ENCODE measurements at places on chromosomes 6 and 20.

GRCh38 chr6:135104199-135104598 is 49.6 kb upstream of the HBS1L start:
- no peak for DNase-seq

DNA sequence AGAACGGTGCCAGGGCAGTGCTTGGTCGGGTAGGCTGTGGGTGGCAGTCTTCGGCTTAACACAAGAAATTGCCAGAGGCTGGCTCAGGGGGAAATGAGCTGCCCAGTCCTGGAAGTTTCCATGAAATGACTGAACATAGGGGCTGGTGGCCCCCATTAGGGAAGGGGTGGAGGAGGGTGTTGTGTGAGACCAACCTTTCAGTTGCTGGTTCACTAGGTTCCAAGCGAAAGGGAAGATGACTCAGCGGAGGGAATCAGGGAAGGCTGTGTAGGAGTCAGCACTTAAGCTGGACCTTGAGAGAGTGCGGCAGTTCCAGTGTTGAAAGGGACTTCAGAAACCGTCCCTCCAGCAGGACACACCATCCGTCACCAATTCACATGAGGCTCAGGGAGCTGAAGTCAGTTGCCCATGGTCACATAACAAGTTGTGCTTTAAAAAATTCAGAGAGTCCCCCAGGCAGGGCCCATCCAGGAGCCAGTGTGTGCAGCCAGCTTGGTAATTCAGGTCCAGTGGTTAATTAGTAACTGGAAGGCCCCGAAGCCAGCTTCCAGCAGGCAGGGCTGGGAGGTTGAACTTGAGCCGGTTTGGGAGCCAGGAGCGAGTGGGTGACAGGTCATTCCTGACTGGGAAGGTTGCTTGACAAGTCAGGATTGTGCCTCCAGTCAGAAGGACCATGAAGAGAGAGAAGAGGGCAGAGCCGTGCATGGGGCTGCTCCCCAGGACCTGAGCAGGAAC is at the start of gene SGK2:
TSS of gene SGK2 (plus strand) at position 616 of the 735 bp plus-strand sequence. CDS start 7,469 bp downstream, outside the sequence.
- DNase-seq, result no peak

DNA sequence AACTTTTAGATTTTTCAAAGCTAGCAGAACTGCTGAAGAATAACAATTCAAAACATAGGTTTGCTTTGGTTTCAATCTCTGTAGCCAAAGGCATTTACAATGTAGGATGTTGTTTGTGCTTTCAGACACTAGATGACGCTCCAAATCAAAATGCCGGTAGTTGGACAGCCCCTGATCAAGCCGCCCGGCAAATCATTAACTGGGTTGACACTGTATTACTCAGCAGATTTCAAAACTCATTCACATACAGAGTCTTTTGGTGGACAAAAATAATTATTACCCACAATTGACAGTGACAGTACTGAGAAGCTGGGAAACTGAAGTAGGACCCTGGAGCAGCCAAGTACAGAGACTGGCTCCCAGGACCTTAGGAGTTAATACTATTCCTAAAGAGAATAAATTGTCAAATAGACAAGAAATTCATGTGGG is 21.3 kb upstream of the HFE start:
- DNase-seq, result no peak

DNA sequence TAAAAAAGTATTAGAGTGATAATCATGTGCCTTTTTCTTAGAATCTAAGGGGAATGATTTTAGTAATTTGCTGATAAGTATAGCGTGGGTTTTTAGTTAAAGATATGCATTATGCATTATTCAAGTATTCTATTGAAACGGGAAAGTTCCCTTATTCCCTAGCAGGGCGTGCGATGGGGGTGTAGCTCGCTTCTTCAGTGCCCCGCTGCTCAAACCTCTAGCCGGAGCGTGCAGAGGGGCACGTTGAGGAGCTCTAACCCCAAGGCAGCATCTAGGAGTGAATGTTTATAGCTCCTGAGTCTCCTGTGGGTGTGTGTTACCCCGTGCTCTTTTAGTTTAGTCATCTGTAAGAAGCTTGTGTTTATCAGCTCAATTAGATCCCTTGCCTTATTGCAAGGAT is 1339.5 kb upstream of the MAP3K7 start:
- DNase-seq, result no peak

DNA sequence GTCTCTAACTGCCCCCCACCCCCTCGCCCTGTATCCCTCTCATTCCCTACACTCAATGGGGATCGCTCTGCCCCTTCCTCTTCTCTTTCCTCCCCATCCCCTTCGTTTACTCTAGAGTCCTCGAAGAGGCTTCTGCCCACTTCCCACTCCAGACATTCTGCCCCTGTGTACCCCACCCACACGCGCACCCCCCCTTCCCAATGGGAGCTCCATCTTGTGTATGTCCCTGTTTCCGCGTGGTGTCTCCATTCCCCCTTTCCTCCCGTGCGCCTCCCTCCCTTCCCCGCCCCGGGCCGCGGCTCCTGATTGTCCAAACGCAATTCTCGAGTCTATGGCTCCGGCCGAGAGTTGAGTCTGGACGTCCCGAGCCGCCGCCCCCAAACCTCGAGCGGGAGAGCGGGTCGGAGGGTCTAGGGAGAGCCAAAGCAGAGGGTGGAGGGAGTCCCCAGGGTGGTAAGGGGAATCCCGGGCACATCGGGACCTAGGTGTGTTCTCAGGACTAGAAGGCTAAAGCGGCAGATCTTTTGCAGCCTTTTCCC is 679 bp upstream of the RING1 start:
- DNase-seq, result no peak

GRCh38 chr6:169839493-169839892 is 88.1 kb downstream of the ERMARD start:
- DNase-seq, result no peak

DNA sequence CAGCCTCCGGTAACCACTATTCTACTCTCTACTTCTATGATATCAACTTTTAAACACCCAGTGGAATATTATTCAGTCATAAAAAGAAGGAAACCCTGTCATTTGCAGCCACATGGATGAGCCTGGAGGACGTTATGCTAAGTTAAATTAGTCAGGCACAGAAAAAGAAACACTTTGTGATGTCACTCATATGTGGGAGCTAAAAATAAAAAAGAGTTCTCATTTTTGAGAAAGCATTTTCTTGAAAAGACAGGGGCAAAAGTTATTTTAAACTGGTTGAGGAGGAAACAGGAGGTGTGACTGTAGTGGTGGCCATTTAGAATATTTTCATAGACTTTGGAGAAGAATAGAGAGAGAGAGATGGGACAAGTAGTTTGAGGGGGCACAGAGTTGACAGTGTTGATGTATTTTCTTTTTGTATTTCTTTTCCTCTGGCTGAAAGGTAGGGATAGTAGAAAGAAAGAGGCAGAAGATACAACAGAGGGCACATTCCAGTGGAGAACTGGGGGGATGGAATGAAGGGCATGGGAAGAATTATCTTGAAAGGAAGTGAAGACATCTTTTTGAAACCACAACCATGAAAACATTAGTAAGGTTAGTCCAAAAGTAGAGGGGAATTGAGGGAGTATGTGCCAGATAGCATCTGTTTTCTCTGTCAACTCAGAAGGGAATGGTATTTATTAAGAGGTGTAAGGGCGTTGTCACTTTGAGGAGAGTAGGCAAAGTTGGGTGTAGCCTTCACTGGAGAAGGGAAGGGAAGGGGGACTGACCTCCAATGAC is 181.3 kb upstream of the GMDS start:
- no peak for DNase-seq

DNA sequence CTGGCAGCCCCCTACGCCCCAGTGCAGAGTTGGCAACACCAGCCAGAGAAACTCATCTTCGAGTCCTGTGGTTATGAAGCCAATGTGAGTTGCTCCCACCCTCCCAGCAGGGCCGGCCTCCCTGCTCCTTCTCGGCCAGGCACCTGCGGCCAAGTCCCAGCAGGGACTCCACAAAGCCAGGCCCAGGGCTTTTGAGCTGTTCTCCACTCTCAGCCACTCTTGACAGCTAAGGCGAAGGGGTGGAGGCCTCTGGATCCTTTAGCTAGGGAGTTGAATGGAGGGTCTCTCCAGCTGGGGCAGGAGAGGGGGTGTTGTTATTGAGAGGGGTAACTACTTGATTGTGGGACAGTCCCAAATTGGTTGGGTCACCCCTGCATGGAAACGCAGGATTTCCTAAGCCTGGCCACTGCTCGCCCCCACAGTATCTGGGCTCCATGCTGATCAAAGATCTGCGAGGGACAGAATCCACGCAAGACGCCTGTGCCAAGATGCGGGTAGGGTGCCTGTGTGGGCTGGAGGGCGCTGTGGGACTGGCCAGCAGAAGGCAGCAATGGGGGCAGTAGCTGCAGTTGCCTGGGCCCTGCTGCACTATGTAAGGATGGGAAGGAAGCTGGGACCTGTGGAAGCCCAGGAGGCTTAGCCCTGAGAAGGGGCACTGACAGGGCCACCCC is 58.3 kb downstream of the TCP11 start:
- no peak for DNase-seq

DNA sequence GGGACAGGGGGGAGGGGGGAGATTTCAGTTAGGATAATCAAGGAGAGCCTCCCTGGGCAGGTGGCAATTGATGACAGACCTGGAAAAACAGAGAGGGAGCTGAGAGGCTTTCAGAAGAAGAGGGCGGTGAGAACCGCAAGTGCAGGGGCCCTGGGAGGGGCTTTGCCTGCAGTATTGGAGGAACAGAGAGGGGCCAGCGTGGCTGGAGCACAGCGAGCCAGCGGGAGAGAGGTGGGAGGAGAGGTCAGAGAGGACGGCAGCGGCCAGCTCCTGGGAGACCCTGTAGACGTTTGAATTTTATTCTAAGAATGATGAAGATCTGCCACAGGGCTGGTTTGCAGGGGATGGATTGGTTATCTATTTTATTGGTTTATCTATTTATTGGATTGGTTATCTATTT is 34.5 kb upstream of the NOL4L start:
- DNase-seq, result no peak

GRCh38 chr20:3551681-3552434 is 81.0 kb downstream of the ATRN start:
- DNase-seq, result no peak

- DNase-seq, result no peak
These were observed 22.6 kb downstream of the B4GALT5 start for GRCh38 chr20:49690899-49691620.

GRCh38 chr6:27426045-27426620 is 37.6 kb downstream of the ZNF391 start:
- DNase-seq, result no peak

DNA sequence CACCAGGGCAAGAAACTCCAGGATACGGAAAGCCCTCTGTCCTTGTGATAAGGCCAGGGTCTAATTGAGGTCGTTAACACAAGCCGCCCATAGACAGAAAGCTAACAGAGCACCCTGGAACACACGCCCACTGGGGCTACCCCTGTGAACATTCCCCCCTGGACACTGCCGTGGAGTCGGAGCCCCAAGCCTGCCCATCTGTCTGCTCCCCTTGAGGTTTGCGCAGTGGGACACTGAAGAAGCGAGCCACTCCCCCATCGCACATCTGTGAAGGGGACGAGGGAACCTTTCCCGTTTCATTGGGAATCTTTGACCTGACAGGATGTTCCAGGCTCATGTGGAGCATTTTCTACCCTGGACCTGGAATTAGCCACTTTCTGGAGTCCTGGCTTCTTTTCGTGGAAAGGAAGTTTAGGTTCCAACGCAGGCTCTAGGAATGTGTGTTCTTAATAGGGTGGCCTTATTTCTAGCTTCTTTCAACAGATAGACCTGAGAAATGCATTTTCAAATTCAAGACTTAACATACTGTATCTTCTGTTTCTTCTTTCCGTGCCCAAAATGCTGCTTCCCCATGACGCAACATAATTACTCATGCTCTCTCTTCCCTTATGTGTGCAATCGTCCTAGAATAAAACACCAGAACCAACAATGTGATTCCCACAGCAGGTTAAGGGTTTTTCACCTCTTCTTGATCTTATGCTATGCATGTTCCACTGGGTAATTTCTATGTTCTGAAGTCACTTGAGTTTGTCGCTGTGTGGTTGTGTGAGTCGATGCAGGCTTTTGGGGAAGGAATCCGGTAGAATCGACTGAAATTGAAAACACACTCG is 161.1 kb downstream of the ERMARD start:
- no peak for DNase-seq

DNA sequence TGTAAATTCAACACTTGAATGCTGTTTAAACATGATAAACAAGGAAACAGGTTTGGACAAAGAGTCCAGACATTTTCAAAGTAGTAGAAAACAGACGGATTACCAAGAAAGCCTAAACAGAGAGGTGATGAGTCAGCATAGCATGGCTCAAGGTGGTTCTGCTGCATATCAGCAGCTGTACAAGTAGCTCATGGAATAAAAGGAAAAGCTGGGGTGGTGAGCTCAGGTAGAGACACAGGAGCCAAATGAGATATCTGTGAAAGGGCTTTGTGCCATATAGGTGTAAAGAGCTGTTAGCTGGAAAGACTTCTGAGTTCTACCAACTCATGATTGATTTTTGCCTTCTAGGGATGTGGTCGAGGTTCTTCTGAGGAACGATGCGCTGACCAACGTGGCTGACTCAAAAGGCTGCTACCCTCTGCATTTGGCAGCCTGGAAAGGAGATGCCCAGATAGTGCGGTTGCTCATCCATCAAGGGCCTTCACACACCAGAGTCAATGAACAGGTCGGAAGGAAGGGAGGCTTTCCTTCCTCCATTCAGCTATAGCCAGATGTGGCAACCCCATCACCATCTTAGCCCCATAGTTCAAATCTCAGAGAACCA is 80.7 kb downstream of the ANKS1A start:
- no peak for DNase-seq

GRCh38 chr20:11522366-11522741 is 395.3 kb upstream of the BTBD3 start:
- no peak for DNase-seq

DNA sequence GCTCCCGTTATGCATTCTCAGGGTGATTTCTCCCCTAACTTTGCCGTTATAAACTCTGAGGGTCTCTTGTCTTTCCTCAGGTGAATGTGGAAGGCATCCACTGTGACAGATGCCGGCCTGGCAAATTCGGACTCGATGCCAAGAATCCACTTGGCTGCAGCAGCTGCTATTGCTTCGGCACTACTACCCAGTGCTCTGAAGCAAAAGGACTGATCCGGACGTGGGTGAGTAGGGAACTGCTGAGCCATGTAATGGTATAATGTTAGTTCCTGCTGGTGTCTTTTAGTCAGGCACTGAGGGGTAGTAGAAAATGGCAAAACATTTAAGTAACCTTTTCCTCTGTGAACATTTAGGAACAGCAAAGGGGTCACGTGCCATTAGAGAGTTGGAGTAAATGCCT is 395.4 kb downstream of the ARHGAP18 start:
- DNase-seq, result no peak

DNA sequence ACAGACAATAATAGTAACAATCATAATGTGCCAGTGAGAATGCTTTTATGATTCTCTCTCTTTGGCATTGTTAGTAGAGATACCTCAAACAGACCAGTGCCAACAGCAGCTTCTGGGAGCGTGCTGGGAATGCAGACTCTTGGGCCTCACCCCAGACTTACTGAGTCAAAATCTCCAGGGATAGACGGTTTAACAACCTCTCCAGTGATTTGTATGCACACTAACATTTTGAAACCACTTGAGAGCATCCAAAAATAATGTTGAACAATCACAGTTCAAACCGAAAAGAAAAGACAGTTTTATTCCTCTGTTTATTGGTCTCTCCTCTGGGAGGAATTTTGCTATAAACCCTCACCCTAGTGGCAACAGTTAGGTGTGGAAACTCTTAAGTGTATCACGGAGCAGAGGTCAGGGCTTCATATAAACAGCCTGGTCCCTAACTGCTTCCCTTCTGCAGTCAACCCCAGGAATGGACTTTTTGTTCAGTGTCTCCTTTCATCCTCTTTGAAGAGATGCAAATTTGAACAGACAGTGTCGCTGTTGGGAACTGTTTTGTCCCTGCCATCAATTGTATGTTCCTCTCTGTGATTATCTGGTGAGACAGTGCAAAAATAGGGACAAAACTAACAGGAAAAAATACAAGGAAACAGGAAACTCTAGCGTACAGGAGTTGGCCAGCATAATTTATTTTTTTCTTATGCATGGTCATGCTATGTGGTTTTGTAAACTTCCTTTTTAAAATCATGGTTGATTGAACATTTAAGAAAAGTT is 162.4 kb upstream of the BTBD3 start:
- DNase-seq, result no peak

Measured in stimulated activated CD8-positive, alpha-beta memory T cell treated with anti-CD3 and anti-CD28 coated beads, Interleukin-4, amount 100 ng/mL, for 4 hours (primary cell).